ENCODE measurements at places on chromosomes 1 and 21.

DNA sequence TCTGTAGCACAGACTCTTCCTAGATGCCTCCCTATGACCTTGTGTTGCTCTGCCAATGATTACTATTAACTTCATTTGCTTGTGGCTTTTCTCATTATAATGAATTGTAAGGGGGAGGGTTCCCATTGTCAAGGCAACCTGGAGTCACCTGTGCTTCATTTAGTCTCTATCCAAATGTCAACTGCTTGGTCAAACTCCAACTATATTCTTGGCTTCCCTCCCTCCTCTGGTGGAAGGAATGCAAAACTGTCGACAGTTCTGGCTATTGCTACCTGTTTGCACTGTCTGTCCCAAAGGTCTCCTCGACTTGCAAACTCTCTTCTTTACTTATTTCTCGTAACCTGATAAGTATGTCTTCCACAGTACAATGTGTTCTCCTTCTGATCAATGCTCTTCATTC lies 100.3 kb downstream of the CACNA1E start:
- no peak for DNase-seq

DNA sequence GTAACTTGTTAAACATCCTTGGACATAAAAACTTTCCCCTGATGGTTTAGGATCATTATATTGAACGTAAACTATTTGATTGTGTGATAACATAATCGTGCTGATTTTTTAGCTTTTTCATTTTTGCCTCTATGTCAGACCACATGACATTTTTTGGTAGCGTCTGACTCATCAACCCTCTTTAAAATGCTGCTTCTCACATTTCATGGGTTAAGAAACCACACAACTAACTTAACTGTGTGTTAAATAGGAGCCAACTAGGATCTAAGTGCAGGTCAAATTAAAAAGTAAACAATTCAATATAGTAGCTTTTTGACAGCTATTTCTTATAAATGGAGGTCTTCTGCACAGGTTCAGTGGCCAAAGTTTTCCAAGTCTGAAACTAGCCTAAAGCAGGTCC lies 9.8 kb downstream of the BTG3 start:
- no peak for DNase-seq

GRCh38 chr21:46604975-46605766 lies at the start of gene S100B:
TSS of gene S100B (minus strand) at chr21:46605082. CDS start at chr21:46602415, 2,667 bp downstream.
- DNase-seq = no peak

- DNase-seq = no peak
Measured at GRCh38 chr1:11352816-11353799, 80.1 kb downstream of the UBIAD1 start.
